ENCODE measurements at places on chromosomes 11 and 22.

GRCh38 chr22:45550416-45550815 lies 47.7 kb downstream of the FBLN1 start:
- no peak for DNase-seq

GRCh38 chr11:100855466-100856067 lies 168.5 kb downstream of the ARHGAP42 start:
- DNase-seq, result no peak

GRCh38 chr11:128627666-128628324 lies 40.4 kb upstream of the ETS1 start:
- no peak for DNase-seq

DNA sequence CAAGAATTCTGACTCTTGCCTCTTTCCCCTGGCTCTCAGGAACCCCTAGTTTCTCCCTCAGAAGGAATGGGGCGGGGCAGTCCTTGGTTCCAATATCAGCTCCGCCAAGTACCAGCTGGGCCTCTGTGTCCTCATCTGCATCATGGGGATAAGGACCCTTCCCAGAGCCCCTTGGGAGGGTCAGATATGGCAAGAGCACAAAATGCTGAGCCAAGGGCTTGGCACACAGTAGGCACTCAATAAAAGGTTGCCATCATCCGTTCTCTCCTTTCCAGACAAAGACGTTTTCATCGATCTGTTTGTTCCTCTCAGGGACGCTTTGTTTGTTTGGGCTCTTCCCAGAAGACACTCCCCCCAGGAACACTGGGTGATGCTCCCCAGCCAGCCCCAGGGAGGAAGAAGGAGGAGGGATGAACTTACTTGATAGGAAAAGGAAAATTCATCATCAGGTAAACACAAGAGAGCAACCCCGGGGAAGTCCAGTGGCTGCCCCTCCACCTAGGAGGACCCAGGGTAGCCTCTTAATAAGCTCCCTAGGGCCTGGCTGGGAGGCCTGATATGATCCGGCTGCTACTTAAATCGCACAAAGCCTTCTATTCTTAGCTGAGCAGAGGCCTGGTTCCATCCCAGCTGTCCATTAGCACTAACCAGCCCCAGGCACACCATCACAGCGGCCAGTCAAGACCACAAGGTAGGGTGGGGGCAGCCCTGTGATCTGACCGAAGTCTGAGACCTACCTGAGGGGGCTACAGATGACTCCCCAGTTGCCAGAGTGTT lies 19.6 kb downstream of the GDPD5 start:
- DNase-seq, result no peak

GRCh38 chr11:126053415-126054286 lies 9.0 kb downstream of the CDON start:
- no peak for DNase-seq

Data from T-helper 2 cell (primary cell).